ENCODE measurements at places on chromosomes 3 and 15.

DNA sequence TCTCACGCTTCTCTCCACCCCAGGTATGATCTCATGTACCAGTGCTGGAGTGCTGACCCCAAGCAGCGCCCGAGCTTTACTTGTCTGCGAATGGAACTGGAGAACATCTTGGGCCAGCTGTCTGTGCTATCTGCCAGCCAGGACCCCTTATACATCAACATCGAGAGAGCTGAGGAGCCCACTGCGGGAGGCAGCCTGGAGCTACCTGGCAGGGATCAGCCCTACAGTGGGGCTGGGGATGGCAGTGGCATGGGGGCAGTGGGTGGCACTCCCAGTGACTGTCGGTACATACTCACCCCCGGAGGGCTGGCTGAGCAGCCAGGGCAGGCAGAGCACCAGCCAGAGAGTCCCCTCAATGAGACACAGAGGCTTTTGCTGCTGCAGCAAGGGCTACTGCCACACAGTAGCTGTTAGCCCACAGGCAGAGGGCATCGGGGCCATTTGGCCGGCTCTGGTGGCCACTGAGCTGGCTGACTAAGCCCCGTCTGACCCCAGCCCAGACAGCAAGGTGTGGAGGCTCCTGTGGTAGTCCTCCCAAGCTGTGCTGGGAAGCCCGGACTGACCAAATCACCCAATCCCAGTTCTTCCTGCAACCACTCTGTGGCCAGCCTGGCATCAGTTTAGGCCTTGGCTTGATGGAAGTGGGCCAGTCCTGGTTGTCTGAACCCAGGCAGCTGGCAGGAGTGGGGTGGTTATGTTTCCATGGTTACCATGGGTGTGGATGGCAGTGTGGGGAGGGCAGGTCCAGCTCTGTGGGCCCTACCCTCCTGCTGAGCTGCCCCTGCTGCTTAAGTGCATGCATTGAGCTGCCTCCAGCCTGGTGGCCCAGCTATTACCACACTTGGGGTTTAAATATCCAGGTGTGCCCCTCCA, 19.1 kb downstream of the TYRO3 start:
- peak; percentile 24 for DNase-seq

- no peak for DNase-seq
These were observed 13.9 kb downstream of the CHST13 start for GRCh38 chr3:126537730-126538281.

DNA sequence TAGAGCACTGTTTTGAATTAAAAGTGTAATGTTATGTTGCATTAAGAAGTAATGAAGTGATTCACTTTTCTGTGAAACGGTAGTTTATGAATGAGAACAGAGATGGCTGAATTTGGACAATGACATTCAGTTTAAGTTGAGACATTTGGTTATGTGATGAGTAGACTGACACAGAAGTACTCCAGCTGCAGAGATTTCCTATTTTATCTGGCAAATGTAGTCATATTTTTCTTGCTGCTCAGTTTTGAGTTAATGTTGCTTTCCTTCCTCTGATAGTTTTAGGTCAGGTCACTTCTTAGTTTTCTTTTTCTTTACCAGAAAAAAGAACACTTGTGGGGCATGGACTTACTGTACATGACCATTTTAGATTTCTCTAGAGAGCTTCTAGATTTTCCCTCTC, 51.2 kb downstream of the ASB7 start:
- no peak for DNase-seq

DNA sequence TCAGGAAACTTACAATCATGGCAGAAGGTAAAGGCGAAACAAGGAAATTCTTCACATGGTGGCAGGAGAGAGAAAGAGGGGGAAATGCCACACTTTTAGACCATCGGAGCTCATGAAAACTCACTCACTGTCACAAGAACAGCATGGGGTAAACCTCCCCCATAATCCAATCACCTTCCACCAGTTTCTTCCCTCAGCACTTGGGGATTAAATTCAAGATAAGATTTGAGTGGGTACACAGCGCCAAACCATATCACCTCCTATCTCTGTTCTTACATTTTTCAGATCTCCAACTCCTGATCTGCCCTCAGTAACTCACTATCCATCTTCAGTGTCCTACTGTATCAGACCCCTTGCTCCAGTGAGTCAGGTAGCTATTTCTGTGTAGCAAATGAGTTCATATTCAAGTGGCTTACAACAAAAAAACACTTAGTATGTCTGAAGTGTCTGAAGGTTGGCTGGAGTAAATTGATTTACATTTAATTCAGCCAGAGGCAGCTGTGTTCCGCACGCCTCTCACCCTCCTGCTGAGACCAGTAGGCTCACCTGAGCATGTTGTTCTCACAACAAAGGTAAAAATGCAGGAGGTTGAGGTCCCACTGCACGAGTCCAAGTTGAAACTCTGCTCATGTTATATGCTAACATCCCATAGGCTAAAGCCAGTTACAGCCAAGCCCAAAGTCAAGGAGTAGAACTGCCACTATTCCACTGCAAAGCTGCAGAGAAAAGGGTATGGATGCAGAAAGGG, 180.7 kb upstream of the LMCD1 start:
- no peak for DNase-seq

DNA sequence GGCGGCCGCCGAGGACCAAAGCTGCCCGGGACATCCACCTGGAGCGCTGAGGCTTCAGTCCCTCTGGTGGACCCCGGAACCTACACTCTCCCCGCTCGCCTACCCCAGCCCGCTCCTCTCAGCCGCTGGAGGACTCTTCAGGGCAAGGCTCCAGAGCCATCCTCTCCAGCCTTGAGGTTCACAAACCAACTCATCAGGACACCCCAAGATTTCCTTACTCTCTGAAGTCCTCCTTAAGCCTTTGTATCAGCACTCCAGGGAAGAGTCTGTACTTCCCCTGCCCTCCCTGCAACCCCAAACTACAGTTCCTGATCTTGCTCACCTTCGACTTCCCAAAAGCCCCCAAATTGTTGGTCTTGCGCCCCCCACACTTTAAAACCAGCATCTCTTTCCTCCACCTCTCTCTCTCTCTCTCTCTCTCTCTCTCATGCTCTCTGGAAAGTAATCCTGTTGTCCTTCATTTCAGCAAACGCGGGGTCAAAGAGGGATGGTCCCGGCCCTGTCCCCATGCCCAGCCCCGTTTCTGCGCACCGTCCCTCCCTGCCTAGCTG, 438 bp downstream of the THBS1 start:
- no peak for DNase-seq
